ENCODE measurements at places on chromosomes 7 and 10.

DNA sequence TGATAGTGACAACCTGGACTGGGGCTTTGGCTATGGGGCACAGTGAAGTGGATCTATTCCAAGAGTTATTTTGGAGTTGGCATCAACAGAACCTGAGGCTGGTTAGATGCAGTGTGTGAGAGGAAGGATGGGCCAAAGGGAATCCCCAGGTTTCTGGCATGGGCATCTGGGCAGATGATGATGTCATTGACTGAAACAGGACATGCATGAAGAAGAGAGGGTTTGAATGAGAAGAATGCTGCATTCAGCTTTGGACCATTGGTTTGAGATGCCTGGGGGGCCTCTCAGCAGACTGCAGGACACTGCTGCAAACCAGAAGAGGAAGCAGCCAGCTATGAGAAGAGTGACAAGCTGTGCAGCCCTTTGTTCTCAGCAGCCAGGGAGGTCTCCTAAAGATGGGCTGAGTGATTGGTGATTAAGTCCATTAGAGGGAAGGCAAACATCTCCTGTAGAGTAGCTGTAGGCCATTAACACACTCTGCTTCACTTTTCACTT lies 23.1 kb upstream of the PIK3CG start:
- DNase-seq = no peak

DNA sequence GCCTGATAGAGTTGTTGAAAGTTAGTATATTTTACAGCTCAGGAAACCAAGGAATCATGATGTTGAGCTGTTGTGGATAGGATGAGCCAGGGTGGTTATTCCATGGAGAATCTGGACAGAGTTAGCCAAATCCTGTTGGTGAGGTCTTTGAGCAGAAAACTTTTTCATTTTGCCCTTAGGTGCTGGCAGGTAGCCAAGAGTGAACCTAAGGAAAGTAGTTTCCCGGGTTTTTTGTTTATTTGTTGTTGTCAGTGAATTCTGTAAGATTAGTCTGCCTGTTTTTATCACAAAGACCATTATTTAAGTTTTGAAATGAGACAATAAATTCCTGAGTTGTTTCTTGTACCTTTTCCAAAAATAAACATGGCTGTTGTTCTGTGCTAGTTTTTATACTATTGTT lies 61.0 kb downstream of the GALNT11 start:
- no peak for DNase-seq

DNA sequence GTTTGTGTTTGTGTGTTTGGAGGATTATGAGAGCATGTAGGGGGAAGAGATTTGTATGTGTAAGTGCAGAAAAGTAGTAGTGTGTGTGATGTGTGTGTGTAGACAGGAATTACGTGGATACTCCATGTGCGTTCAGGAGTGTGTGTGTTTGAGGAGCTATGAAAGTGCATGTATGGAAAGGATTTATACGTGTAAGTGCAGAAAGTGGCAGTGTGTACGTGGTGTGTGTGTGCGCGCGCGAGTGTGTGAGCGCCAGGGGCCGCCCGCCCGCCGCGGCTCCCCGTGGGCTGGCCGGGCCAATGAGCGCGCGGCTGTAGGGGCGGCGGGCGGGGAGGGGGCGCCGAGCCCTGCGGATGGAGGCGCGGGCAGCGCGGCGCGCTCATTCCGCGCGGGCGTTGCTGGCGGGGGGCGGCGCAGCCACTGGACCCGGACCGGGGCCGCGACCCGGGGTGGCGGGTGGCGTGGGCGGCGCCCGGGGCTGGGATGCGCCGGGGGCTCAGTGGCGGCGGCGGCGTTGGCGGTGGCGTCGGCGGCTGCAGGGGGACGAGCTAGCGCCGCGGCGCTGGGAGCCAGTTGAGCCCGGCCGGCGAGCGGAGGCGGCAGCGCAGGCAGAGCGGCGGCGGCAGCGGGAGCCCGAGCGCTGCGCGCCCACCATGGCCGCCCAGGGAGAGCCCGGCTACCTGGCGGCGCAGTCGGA lies at the start of gene BICC1:
Gene BICC1 (plus strand): TSS at position 382 of the 697 bp plus-strand sequence. CDS start 272 bp downstream, at position 654.
- DNase-seq = no peak

- DNase-seq = no peak
Measured at GRCh38 chr7:90512821-90513254, 43.4 kb downstream of the PTTG1IP2 start.

DNA sequence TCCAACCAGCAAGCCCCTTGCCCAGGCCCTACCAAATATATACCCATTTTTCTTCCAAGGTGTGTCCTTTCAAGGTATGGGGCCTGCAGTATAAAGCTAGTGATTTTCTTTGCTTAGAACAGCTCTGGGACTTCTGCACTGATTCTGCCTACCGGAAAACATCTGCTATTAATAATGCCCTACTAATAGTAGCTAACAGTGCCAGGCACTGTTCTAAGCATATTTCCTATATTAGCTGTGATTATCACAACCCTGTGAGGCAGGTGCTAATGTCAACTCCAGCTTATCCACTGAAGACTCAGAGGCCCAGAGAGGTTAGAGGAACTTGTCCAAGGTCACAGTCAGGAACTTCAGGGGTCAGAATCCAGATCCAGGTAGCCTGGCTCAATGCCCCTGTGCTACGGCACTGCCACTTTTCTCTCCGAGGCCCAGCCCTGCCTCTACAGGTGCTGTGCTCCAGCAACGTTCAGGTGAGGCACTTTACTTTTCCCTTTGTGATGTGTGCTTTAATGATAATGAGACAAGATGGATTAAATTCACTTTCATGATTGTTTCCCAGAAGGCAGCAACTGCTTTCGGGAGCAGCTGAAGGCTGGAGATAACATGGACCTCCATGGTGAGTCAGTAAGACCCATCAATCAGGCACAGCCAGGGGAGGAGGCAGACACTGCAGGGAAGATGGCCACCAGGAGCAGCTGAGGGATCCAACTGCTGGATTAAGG lies 26.7 kb downstream of the TAS2R41 start:
- DNase-seq = no peak

DNA sequence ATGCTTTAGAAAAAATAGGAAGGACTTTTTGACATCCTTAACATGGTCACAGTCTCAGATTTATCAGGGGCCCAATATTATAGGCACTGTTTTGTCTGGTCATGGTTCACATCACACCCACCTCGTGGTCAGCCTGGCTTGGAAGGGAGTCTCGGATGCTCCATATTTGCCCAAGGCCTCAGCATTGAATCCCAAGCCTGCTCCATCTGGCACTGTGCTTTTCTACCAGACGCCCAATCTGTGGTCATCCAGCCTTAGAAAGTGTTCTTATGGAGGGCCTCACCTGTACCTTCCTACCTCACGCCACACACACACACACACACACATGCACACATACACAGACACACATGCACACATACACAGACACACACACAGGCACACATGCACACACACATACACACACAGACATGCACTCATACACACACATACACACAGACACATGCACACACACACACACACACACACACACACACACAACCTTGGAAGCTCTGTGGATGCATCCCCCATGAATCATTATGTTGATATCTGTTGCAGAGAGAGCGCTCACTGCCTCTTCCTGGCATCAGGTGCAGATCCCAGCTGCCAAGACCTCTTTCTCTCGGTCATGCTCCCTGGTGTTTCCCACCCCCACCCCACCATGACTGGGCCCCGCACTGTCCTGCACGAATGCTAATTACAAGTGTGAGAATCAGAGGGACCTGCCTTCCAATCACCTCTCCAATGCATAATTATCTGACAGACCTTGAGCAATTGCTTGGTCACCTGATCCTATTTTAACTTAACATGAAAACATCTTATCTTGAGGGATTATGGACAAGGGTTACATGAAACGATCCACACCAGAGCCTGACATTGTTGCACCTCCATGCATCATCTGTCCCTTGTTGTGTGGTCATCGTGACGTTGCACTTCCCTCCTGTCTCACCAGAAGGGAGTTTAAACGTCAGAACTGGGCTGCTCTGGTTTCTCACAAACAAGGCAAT lies 122.7 kb upstream of the TMEM72 start:
- DNase-seq = no peak

- DNase-seq = no peak
Measured at GRCh38 chr7:90119178-90119971, 34.9 kb upstream of the STEAP1 start.

DNA sequence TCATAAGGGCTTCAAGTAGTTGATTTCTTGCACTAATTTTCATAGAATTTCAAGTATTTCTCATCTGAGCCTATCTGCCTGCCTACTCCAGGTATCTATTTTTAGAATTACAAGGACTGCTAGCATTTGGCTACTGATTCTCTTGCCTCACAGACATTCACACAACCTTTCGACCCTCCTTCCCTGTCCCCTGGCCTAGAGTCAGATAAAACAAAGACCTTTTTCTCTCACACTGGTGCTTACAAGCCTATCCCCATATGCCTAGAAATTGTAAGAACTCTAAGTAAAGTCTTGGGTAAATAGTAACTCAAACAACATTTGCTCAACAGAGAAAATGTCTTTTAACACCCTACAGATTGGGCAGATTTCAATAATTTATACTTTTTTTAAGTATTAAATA lies 6.3 kb downstream of the GPAM start:
- no peak for DNase-seq

GRCh38 chr7:41316410-41316809 lies 386.5 kb downstream of the INHBA start:
- no peak for DNase-seq

DNA sequence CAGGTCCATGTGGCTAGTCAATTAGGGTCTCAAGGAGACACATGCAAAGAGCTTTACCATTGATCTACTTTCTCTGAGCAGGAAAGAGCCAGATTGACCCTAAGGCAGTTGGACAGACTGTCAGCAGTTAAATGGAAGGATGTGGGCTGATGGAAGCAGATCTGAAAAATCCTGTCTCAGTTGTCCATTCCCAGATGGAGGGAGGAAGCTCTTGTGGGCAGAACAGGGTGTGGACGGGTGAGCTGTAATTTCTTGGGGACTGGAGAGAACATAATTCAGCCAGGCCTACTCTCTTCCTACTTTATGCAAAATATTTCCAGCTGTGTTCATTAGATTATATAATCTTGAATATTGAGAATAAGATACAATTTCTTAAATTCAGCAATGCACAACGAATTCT lies 163.6 kb downstream of the GNAT3 start:
- DNase-seq = no peak

DNA sequence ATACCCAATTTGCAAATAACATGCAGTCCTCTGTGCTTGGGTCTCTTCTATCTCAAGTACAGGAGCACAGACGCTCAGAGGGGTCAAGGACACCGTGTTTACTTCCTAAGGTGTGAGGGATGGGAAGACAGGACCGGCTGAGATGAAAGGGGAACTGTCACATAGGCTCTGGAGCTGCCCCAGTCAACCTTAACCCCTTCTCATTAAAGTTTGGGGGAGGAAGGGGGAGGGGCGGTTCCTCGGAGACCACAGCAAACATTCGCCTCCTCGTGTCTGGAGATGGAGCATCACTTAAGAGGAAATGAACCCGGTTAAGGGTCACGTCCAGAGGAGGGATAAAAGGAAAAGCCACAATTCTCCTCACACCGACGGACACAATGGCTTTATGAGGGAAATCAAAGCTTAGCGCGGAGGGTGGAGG lies 1.1 kb downstream of the SH3PXD2A start:
- no peak for DNase-seq

DNA sequence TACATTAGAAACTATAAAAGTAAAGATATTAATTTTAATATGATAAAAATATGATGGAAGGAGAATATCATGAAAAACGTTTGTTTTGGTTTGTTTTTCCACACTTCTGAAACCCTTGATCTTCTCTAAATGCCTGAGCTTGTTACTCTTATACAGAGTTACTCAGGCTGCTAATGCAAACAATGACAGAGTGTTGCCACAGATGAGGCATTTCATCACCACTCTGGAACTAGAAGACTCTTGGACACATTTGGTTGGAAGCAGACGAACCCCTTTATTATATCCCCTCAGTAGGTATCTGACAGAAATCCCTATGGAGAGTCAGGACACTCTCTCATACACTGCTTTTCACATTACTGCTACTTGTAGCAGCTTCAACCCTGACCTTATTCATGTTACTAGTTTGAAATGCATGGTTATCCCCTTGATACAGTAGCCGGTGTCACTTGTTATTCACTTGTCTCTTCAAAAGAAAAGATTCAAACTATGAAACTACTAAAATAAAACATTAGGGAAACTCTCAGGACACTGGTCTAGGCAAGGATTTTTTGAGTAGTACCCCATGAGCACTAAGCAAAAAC lies 66.9 kb downstream of the SEMA3C start:
- DNase-seq = no peak

DNA sequence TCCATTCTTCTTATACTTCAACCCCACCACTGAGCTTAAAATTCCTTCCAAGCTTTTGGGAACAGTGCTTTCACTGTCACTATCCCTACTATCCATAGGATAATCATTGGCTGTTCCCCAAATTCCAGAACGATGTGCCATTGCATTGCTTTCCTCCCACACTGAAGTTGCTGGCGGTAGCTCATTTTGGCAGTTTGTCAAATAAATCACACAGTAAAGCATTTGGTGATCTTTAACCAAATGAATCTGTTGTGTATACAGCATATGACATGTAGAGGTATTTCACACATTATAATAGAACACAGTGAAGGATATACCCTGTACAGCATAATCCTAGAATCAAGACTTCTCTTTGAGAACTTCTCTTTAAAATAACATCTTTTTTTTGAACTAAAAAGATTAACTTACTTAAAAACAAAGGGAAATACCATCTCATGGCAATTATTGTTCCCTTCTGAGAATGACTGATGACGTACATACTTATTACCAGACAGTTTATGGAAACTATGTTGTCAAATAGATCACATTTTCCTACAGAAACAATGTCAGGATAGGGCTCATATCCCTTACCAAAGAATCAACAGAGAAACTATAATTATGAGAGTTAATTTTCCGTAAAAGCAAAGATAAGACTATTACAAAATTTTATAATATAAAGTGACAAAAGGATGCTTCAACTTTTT lies 93.6 kb downstream of the CTNNA3 start:
- peak; percentile 78 for DNase-seq

- DNase-seq = no peak
Measured at GRCh38 chr7:82816272-82816671, 346.4 kb downstream of the PCLO start.

GRCh38 chr7:100573691-100574361 lies at the start of gene SAP25:
SAP25 (minus strand) TSS chr7:100573900; CDS start chr7:100573742, 158 bp downstream.
- DNase-seq = no peak

DNA sequence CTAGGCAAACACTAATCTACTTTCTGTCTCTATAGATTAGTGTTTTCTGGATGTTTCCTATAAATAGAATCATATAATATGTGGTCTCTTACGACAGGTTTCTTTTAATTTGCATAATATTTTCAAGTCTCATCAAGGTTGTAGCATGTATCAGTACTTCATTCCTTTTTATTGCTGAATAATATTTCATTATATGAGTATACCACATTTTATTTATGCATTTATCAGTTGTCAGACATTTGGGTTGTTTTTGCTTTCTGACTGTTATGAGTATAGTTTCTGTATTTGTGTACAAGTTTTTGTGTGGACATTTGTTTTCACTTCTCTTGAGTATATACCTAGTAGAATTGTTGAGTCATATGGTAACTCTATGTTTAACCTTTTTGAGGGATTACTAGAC lies 48.2 kb downstream of the SHOC2 start:
- no peak for DNase-seq

GRCh38 chr7:66693331-66693730 lies 47.2 kb upstream of the RABGEF1 start:
- no peak for DNase-seq

- peak; percentile 99 for DNase-seq
Measured at GRCh38 chr7:25862261-25863004, 289.6 kb upstream of the NFE2L3 start.

Data from amniotic stem cell (primary cell).